ENCODE measurements at places on chromosomes 5 and 9.

- DNase-seq = no peak
Measured at GRCh38 chr5:142971303-142972013, 201.3 kb downstream of the ARHGAP26 start.

DNA sequence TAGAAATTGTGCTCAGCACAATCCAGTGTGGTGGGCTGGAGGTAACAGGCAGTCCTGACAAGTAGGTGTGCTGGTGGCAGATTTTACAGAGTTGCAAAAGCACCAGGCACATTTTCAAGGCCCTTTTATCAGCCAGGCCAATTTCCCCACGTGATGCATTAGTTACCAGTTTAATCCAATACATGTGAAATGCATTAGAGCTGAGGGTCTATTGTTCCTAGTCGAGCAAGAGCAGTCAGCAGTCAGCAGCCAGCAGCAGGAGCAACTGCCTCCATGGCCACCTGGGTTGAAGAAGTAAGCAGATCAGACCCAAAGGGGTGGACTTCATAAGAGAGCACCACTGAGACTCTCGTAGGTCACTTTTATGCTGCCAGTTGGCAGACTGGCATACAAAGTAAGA lies 76.7 kb downstream of the EPB41L4A start:
- DNase-seq = no peak

DNA sequence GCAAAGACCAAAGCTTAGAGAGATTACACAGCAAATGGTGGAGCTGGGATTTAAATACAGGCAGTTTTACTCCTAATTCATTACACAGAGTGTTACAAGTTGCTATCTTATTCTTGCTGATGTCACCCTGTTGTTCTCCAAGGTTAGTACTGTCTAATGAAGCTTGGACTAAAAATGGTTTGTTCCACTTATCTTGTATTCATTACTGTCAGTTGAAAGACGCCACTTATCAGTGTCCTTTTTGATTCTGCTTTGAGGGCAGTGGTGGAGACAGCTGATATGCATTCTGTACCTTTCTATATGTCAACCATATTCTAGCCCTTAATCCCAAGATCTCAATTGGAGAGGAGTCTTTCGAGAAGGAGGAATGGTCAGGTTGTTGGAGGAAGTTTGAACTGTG lies 14.0 kb upstream of the DENND4C start:
- no peak for DNase-seq

- DNase-seq = no peak
Measured at GRCh38 chr9:91465420-91465819, 41.8 kb upstream of the NFIL3 start.

DNA sequence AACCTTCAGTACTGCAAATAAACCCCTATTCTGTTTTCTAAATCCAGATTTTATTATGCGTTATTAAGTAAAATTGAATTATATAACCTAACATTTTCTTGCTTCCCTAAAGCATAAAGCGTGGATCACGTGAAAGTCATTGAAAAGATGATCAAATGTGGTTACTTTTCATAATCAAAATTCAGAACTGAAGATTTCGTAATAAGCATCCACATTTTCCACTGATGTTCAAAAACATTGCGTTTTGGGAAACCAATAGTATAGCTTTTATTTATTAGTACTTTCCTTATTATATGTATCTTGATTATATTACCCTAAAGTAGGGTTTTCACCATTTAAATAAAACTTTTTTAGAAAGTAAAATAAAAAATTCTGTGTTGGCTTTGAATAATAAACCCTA lies 1.8 kb downstream of the SLF1 start:
- no peak for DNase-seq

DNA sequence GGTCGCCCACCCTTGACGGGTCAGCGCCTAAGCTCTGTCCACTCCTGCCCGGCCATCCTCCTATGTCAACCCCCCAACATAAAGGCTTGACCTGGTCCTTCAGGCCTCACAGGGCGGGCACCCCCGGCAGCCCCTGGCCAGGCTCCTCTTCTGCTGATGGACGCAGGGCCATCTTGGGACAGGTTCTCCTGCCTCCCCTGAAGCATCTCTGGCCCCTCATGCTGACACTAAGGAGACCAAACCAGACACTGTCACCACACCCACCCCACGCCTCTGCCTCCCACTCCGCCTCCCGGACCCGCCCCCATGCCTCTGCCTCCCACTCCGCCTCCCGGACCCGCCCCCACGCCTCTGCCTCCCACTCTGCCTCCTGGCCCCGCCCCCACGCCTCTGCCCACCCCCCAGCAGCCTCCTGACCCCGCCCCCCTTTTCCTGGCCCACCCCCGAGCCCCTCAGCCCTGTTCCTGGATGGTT lies 6.8 kb downstream of the OBP2A start:
- no peak for DNase-seq

- no peak for DNase-seq
Measured at GRCh38 chr5:14715481-14715880, 51.0 kb downstream of the OTULIN start.

Data from activated CD4-positive, alpha-beta T cell treated with anti-CD3 and anti-CD28 coated beads for 4 hours (primary cell).